Activated naive CD4-positive, alpha-beta T cell treated with anti-CD3 and anti-CD28 coated beads for 36 hours (primary cell): ENCODE measurements at places on chromosomes 3 and 15. TPM values are rescaled to one million over a fixed set of nuclear protein-coding genes. Genes with fewer than 3 reads are reported as not detected.

- no peak for DNase-seq
These were observed 60.1 kb upstream of the ICE2 start for GRCh38 chr15:60539016-60539415.

- DNase-seq: peak; percentile 69
These were observed 26.2 kb downstream of the POLR2M start for GRCh38 chr15:57732526-57733331.

PLCD1 gene
- 10.6 TPM for total RNA-seq

DNA sequence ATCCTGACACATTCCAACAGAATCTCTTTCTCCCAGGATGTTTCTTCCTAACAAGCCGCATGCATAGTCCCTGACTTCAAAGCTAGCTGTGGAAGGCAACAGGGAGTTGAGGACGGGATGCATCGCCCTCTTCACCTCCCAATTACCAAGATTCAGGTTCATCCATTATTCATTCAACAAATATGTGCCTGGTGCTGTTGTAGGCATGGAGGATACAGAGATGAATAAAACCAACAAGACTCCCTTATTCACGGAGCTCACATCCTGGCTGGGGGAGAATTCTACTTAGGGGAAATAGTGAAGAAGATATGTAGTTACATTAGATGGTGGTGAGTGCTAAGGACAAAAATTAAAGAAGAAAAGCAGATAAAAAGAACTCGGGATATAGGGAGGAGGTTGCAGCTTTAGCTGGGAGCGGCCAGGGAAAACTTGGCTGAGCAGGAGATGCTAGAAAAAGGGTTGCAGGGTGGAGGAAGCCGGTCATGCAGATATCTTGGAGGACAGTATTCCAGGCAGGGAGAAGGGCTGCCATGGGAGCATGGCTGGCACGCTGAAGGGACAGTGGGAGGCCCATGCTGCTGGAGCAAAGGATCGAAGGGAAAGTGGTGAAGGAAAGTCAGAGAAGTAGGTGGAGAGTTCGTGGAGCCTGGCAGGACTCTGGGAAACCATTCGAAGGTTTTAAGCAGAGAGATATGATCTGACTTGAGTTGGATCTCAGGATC lies 5.0 kb downstream of the ITGB5 start:
- DNase-seq: no peak

DNA sequence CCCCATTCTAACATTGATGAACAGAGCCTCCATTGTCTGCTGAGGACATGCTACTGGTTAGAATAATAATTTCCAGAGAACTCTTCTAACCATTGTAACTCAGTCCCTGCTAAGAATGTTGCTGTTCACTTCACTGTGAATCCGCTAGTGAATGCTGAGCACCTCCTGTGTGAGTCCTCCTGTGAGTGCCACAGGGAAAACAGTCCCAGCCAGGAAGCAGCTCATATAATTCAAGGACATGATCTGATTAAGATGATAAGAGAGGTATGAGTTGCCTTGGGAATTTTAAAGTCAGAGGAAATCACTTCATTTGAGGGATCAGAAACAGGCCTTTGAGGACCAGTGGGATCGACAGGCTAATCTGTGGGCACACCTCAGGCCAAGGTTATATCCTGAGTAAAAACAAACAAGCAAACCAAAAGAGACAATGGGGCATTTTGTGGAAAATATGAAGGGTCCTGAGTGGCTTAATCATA lies 33.9 kb upstream of the GPR160 start:
- no peak for DNase-seq

DNA sequence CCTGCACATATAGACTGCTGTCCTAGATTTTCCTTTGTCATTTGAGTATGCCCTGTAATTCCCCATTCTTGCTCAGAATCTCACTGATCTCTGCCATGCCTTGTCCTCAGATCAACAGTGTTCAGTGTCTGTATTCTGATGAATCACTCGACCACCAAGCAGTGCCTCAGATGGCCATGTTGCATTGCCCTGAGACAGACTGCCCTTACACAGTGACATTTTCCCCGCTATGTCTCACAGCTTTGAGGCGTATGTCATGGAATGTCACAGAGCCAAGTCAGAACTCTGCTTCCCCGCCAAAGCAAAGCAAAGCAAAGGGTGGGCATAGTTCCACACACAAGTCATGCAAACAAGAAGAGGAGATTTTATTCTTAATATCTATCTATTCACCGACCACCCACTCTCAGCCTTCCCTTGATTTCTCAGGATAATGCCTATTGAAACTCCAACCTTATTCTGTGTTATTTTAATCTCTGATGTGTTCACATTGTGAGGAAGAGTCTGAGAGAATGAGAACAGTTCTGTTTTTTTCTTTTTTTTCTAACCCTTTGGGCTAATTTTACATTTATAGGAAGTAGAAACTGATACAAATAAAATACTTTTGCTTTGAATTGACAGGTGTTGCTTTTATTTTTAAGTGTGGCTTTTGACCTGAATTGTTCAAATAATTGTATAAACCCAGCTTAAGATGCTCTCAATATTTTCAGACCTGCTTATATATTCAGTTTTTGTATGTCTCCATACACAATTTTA lies 16.9 kb upstream of the PSMD6 start:
- DNase-seq: no peak

DNA sequence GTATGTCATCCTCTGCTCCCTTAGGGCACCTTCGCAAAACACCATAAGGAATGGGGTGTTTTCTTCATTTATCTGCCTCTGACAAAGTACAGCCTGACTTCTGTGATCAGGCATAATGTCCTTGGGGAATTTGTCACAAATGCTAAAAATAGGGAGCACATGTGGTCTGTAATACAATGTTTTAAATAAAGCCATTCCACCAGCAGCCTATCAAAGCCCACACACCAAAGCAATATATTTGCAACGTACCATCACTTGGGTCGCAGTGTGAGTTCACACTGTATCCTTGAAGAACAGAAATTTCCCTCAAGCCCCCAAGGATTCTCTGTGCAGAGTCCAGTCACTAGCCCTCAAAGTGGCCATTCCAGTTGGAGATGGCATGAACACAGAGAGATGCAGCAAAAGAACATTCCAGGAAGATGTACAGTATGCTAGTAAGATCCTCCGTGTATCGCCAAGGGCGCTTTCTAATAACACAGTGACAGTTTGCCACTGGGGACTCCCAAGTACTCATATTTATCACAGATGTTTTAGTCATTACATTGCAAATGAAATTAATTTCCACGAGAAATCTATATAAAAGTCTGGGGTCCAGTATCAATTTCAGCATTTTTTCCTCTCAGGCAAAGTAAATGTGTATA lies 246.7 kb downstream of the MCTP2 start:
- DNase-seq: no peak

DNA sequence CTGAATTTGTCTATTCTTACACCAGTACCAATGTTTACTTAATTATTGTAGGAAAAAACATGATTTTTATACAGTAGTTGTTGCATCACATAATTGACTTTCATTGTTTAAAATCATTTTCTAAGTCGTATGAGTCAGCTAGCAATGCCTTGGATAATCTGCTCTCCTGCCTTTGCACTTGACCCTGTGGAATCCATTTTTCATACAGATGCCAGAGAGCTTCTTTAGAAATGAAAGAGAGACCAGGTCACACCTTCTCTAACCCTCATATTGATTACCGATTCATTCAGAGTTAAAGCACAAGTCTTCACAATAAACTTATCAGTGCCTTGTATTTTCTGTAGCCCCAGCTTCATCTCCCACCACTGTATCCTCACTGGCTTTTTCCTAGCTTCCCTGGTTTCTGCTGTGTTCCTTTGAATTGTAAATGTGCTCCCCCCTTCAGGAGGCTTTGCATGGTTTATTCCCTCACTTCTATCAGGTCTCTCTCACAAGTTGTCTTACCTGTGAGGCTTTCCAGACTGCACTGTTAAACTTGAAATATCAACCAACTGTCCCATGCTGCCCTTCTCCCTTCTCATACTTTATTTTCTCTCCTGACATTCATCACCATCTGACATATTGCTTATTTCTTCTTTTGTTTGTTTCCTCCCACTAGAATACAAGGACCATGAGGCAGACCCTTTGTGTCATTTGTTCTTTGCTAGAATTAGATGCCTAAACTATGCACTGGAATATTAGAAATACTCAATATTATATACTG lies 662.0 kb upstream of the GBE1 start:
- no peak for DNase-seq

- DNase-seq: no peak
These were observed 1215.5 kb downstream of the ROBO2 start for GRCh38 chr3:78255403-78255802.

DNA sequence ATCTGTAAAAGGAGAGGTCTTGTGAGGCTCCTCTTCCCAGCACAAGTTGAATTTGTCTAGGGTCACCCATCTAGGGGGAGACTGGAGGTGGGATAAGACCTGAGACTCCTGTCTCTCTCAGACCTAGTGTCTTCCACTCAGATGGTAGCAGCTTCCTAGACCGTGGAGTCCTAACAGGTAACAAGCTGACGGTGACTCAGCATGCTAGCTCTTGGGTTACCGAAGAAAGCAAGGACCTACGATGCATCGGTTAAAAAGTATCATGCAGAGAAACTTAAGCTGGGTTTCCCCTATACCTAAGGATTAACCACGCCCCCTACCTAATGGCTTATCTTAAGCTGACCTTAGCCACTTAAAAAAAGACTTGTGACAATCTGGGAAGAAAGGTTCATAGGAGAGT lies 7.6 kb downstream of the LRRN1 start:
- DNase-seq: no peak

- no peak for DNase-seq
These were observed 852.0 kb downstream of the FHIT start for GRCh38 chr3:60399292-60399691.

NOX5 gene
- total RNA-seq: not detected

DNA sequence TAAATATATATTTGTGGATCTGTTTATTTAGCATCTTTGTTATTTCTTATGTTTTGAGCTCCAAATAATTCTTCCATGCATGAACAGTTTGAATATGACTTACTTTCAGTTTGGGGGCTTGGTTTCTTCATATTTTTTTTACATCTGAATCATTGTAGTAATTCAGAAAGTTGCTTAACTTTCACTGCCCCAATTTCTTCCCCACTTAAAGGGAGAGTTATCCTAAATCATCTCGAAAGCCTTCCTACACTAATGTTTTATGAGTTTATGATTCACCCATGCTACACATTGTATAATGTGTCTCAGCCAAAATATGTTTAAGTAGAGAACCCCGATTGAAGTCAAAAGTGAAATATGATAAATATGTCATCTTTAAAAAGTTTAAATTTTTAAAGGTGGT lies 47.8 kb downstream of the SPRED1 start:
- DNase-seq: no peak

TEX55 gene
- total RNA-seq: not detected

DNA sequence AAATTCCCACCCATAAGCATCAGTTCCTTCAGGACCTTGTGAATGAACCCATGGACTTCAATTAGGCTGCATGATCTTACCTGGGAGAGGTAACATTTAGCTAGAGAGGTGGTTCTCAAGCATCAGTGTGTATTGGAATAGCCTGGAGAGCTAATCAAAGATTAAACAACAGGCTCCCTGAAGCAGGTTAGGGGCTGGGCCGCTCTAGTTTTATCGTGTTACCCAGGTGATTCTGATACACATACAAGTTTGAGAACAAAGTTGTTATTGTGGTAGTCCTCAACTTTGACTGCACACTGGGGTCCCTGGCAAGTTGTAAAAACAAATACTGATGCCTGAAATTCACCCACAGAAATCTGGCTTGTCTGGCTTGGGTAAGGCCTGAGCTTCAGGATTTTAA lies 31.2 kb downstream of the MYH15 start:
- DNase-seq: no peak

GRCh38 chr3:185936814-185937688 lies 763 bp downstream of the TRA2B start:
- peak; percentile 90 for DNase-seq

GRCh38 chr3:19531426-19531825 lies 383.1 kb downstream of the KCNH8 start:
- no peak for DNase-seq

SLCO2A1 gene
- not detected for total RNA-seq

DNA sequence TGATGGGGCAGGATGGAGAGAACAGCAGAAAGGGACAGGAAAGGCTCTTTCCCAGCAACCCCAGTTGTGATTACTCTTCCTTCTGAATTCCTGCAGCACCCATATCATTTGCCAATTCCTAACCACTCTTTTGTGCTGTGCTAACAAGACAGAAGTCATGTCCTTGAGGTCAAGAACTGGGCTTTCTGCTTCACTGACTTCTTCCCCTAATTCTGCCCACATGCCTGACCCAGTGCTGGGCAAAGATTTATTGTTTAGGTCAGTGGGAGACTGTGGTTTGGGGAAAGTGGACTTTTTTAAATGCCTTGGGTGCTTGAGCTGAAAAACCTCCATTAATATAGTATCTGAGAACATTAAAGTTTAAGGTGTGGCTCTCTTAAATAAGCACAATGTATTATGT lies 4.2 kb upstream of the EFCAB12 start:
- DNase-seq: no peak

GRCh38 chr15:95989392-95989791 lies 341.1 kb upstream of the NR2F2 start:
- no peak for DNase-seq

- no peak for DNase-seq
These were observed 13.5 kb downstream of the HTR3E start for GRCh38 chr3:184110316-184110725.

LRRC2 gene
- not detected for total RNA-seq

DNA sequence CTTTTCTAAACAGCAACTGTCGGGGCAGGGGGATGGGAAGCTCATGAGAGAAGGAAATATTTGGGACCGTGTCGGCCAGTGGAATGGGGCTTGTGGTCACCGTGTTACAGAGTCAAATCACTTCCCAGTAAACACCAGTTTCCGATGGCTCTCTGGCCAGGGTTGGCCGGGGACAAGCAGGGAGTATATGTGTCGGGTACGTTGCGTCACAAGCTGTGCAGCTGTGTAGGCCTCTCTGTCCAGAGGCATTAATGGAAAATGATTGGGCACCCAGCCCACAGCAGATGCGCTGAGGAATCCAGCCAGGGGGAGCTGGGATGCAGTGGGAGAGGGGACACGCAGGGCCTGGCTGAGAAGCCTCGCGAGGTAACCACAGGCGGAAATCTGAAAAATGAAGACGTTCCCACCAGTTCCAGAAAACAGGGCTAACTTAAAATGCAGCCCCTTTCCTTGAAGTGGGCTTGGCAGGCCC lies 15.8 kb upstream of the ALDH1A3 start:
- DNase-seq: no peak

DNA sequence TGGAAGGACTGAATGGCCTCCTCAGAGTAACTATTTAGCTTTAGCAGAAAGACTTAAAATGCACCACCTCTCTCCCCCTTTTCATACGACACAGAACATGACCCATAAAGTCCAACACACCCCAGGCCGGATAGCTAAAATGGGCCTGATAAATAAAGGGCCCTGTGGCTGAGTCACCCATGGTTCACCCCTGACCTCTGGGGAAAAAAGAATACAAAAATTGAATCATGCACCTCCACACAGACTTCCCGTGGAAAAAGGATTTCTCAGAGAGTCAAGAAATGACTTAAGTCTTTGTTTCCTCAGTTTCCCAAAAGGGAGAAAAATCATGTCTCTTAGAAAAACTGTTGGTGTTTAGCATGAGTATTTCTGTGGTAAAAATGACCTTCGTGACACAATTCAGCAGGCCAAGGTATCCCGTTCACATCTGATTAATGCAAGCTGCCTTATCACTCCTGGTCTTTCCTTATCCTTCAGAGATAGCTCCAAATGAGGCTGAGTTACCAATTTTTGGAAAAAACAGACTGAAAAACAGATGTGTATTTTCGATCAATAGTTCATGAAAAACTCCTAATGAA lies 34.0 kb upstream of the ARHGEF3 start:
- no peak for DNase-seq
